Mesenteric fat pad (tissue), 1 donor: ENCODE measurements at places on chromosomes 7 and 10. TPM values are rescaled to one million over a fixed set of nuclear protein-coding genes. Genes with fewer than 3 reads are reported as not detected.

- DNase-seq, result no peak
Measured at GRCh38 chr7:69575651-69576050, 22.6 kb upstream of the AUTS2 start.

DNA sequence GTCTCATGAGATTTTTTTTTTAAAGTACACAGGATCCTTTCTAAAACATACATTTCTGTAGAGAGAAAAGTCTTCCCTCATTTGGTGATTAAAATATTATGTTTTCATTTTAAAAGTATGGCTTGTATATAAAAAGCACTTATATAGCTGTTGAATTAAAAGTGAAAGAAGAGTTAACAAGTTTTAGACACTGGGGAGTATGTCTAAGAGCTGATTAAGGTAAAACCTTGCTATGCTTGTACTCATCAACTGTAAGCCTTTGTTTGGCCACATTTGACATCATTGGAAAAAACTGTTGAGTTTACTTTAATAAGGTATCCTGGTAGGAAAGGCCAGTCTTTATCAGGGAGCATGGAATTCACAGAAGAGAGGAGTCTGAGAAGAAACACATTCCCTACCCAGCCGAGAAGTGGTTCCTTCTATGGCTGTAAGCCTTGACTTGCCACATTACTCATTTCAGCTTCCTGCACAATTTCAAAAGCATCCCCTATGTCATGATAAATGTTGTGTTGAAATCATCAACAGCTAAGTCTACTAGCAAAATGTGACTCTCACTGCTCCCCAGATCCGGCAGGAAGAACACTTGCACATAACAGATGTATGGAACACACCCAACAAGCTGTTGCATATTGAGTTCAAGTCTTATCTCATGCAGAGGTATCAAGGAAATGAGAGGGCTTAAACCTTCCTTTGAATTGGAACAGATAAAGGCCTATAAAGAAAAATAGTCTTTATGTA is 171.8 kb upstream of the CDK1 start:
- DNase-seq, result no peak

DNA sequence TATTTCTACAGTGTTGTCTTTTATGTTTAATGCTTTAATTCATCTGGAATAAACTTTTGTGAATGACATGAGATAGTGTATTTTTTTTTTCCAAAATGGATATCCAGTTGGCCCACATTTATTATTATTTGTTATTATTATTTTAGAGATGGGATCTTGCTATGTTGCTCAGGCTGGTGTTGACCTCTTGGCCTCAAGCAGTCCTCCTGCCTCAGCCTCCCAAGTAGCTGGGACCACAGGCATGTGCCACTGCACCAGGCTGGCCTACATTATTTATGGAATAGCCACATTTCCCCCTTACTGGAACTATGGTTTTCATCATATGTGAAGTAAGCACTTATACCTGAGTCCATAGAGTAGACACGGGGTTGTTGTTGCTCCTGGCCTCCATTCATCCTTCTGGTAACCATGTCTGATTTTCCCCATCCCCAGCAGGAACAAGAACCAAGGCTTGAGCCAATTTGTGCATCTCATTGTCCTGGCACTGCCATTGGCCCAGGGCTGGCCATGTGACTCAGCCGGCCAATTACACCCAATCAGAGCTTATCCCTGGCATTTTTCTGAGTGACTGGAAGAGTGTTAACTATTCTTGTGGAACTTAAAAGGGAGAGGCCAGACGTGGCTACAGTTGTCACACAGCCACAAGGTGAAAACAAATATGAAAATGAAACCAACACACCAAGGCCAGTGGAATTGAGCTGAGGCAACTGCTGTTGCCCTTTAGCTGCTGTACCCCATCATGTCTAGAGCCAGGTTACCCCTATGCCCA is 23.1 kb downstream of the PRF1 start:
- no peak for DNase-seq

- DNase-seq, result no peak
Measured at GRCh38 chr10:127011174-127011573, 105.9 kb downstream of the DOCK1 start.

GRCh38 chr10:58870070-58870469 is 306.4 kb upstream of the PHYHIPL start:
- DNase-seq, result no peak

GRCh38 chr10:117938104-117938503 is 108.6 kb downstream of the RAB11FIP2 start:
- no peak for DNase-seq

Gene AKR1C4
- not detected for total RNA-seq
